ENCODE measurements at places on chromosomes 11 and 22. TPM values are rescaled to one million over a fixed set of nuclear protein-coding genes. Genes with fewer than 3 reads are reported as not detected.

GRCh38 chr22:23216461-23217170 lies 36.3 kb downstream of the BCR start:
- peak; percentile 21 for DNase-seq

GRCh38 chr11:64267207-64267945 lies 16.0 kb downstream of the PLCB3 start:
- no peak for DNase-seq

GRCh38 chr11:33525789-33526188 lies 174.8 kb downstream of the C11orf91 start:
- DNase-seq, result no peak

DNA sequence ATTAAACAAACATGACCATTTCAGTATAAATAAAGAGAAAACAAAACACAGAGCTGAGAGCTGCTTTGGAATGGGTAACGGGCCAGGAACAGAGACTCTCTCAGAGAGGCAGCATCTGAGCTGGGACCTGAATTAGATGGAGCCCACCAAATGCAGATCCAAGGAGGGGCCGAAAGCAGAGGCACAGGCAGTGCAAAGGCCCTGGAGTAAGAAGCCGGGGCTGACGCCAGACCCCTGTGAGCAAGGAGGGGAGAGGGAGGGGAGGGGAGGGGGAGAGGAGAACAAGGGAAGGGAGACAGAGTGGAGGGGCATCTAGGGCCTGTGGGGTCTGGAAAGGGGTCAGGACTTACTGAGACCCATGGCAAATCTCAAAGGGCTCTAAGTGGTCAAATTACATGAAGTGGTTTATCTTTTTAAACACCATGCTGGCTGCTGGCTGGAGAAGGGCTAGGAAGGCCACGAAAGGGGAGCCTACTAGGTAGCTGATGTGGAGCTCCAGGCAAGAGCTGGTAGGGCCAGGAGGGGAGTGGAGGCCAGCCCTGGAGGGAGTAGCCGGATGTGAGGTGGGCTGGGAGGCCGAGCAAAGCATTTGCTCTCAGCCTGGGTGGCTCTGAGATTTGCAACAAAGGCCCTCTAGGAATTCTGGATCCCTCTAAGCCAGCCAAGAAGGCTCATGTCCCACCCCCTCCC lies 3.2 kb downstream of the OSBPL5 start:
- no peak for DNase-seq

The ACR gene
- not detected for total RNA-seq

GRCh38 chr22:30373331-30374325 lies 13.6 kb downstream of the RNF215 start:
- DNase-seq, result no peak

GRCh38 chr11:117633976-117634755 lies 162.8 kb downstream of the DSCAML1 start:
- no peak for DNase-seq

The SSTR3 gene
- not detected for total RNA-seq

The OR8K1 gene
- total RNA-seq, result not detected

The TCN1 gene
- total RNA-seq, result not detected

DNA sequence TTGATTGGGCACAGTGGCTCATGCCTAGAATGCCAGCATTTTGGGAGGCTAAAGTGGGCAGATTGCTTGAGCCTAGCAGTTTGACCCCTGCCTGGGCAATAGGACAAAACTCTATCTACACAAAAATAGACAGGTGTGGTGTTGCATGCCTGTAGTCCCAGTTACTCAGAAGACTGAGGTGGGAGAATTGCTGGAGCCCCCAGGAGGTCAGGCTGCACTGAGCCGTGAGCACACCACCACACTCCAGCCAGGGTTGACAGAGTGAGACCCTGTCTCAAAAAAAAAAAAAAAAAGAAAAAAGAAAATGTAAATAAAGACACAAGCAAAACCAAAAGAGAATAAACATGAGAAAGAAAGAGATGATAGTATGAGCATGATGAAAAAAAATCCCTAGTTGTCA lies 802.4 kb upstream of the ANO3 start:
- DNase-seq, result no peak

DNA sequence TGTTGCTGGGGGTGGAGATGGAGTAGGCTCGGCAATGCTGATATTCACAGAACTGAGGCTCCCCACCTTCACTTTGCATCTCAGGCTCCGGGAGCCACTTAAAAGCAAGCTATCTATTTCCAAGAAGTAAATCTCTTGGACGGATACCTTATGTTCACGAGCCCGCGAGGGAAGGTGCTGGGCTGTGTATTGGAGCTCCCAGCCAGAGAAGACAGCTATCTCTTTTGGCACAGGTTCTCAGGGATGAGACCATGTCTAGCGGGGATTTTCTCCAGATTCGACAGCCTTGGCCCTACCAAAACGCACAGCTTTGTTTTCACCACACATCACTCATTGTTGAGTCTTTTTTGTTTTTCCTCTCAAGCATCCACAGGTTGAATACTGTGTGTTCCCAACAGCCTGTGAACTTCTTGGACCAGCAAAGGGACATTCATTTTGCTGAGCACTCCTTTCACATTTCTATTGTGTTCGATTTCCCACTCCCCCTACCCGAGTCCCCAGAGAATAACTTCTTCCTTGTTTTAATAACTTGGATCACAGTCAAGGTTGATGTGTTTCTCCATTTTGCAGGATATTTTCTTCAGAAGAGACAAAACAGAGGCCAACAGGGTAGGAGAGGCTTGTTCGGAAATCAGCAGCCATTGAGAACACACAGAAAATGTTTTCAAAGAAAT lies 23.3 kb downstream of the WT1 start:
- DNase-seq, result no peak

The TRIM21 gene
- total RNA-seq, result 11.8 TPM

The STK33 gene
- 0.20 TPM for total RNA-seq

The APOA4 gene
- not detected for total RNA-seq

- DNase-seq, result peak; percentile 34
These were observed 13.6 kb downstream of the BCR start for GRCh38 chr22:23193882-23194281.

DNA sequence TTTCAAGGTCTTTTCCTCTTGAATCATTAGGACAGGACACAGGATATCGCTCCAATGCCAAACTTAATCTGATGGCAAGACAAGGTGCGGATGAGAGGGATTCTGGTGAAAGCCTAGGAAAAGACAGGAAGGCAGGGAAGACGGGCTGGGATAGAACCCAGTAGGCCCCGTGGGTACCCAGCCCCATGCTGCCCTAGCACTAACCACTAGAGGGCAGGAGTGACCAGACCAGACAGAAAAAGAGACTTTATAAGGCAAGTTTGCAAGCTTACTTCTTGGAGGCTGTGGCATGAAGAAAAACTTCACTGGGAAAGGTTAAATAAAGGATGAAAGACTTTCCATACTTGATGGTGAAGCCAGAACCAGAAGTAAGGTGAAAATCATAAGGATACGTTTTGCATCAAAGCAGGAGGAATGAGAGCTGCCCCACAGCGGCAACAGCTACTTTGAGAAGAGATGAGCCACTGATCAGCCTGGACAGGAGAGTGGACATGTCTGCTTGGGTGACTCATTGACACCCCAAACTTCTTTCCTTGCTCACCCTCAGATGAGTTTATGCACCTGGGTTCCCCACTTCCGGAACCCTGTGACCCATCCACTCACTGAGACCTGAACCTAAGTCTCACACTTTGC lies 39.8 kb downstream of the SYN3 start:
- DNase-seq, result peak; percentile 57

DNA sequence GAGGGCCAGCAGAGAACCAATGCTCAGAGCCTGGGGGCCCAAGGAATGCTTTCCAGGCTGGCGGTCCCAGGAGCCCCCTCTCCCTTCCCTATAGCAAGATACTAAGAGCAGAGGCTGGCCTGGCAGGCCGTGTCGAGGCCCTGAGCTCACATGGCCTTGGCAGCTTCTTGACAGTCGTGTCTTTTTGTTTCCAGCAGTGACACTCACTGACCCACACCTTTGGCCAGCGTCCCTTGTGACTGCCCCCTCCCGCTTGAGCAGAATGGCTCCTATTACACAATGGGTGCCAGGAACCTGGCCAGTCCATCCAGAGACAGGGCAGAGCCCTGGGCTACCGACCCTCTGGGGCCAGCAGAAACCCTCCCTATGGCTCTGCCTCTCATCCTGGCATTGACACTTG lies 6.4 kb upstream of the CCND1 start:
- DNase-seq, result no peak

DNA sequence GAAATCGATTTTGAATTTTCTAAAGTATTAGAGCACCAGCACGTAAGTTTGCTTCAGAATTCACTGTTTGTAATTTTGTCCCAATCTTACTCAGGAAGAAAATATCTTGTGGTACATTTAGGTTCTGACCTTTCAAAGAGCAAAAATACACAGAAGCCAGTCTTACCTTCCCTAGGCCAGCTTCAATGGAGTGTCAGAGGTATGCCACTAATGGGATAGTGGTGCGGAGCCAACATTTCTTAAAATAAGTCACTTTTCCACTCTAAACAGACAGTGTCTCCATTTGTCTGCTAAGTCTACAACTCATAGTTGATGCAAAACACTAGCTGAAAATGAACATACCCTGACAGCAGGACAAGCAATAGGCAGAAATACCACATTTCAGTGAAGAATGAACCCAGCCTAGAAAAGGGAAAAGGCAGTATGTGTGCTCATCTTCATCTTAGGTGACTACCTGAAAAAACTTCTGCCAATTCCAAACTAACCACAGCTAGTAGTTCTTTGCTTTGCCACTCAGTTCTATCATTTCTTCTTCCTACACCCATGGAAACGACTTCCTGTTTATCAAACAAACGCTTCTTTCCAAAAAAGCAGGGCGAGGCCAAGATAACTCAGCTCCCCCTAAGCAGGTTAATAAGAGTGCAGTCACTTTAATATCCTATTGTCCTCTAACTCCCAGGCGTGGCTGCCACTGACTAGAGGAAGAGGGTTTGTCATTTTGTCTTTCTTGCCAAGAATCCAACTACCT lies 94.0 kb upstream of the APOA1 start:
- DNase-seq, result peak; percentile 38

The FAM181B gene
- total RNA-seq, result not detected

The GAL gene
- not detected for total RNA-seq

DNA sequence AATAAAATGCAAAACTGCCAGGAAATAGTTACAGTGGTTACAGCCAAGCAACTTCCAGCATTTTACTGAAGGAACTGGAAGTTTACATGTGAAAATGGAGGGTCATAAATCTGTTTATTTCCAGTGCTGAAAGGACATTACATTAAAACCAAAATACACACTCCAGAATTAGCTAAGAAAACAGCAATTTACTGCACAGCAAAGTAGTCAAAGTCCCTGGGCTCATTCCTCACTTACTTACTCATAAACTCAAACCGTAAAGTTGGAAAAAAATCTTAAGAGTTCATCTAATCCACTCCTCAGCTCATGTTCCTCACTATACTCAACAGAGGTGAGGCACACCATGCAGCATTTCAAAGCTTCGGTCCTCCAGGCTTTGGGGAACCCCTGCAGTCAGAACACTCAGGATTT lies 17.4 kb downstream of the CTSC start:
- no peak for DNase-seq

- peak; percentile 1 for DNase-seq
These were observed 126.1 kb downstream of the BRD1 start for GRCh38 chr22:49701380-49702067.

The EXPH5 gene
- total RNA-seq, result 17.9 TPM

The WNT11 gene
- not detected for total RNA-seq

DNA sequence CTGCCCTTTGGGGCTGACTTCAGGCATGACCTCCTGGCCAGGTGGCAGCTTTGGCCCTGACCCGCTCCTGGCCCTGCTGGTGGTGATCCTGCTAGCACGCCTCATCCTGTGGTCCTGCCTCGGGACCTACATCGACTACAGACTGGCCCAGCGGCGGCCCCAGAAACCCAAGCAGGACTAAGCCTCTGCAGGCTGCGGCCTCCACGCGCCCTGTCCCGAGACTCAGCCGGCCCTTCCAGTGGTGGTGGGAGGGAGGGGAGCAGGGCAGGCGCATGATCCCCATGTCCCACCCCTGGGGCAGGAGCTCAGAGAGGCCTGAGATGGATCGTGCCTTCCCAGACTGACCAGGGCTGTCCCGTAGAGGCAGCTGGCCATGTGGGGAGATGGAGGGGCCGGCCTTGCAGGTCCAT lies 2.1 kb downstream of the SMIM38 start:
- no peak for DNase-seq

GRCh38 chr11:78520230-78520629 lies 54.4 kb downstream of the NARS2 start:
- no peak for DNase-seq

The MMP10 gene
- total RNA-seq, result 0.75 TPM

- no peak for DNase-seq
These were observed 40.0 kb upstream of the PRDM11 start for GRCh38 chr11:45106440-45106839.

The DTX4 gene
- 4.2 TPM for total RNA-seq

GRCh38 chr22:48798281-48799226 lies 1029.1 kb downstream of the BRD1 start:
- no peak for DNase-seq

GRCh38 chr11:57487920-57488659 lies 27.4 kb downstream of the SLC43A1 start:
- DNase-seq, result no peak

The SDF2L1 gene
- 91.5 TPM for total RNA-seq

DNA sequence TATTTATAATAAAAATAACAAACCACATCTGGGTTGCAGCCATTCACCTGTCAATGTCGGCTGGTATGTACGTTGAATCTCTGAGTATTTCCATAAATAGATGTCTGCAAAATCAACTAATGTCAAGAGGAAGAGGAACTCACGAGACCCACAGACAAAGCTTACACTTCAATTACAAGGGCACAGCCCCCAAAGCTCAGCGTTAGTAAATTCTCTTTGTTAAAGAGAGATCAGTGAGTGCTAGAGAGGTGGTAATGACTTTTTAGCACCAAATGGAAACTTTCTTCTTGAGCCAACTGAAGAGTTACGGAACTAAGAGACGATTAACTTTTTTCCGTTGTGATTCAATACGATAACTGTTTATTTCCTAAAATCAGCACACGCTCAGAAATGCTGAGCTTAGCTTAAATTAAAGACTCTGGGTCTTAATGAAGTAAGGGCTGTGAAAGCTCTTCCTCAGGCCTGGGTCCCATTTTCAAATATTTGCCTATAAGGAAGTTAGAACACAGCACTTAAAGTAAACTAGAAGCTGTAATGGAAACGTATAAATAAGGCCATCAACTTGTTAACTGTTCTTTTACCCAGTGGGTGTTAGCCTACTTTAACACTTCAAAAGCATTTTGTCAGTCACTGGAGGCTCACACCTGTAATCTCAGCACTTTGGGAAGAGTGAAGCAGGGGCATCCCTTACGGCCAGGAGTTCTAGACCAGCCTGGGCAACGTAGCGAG lies 22.8 kb upstream of the TFIP11 start:
- DNase-seq, result no peak

The CHRNA10 gene
- 2.5 TPM for total RNA-seq

GRCh38 chr11:22879630-22880029 lies 19.4 kb upstream of the CCDC179 start:
- no peak for DNase-seq
